ENCODE measurements at places on chromosomes 2 and 18. TPM values are rescaled to one million over a fixed set of nuclear protein-coding genes. Genes with fewer than 3 reads are reported as not detected.

DNA sequence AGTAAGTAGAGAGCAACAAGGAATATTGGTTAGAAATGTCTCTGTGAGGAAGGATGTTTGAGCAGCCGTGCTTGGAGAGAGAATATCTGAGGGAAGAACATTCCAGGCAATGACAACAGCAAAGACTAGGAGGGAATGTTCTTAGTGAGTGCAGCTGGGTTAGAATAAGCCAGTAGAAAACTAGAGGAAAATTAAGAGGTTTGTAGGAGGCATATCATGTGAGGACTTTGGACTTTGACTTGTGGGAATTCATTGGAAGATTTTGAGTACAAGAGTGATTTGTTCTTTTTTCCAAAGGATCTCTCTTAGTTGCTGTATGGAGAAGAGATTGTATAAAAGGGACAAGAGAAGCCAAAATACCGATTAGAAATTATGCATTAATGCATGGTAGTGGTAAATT is 47.2 kb downstream of the PPM1B start:
- DNase-seq = no peak

GRCh38 chr2:162342841-162343240 is 1.1 kb upstream of the GCA start:
- no peak for DNase-seq

GRCh38 chr2:176763851-176764404 is 448.7 kb upstream of the HNRNPA3 start:
- DNase-seq = no peak

DNA sequence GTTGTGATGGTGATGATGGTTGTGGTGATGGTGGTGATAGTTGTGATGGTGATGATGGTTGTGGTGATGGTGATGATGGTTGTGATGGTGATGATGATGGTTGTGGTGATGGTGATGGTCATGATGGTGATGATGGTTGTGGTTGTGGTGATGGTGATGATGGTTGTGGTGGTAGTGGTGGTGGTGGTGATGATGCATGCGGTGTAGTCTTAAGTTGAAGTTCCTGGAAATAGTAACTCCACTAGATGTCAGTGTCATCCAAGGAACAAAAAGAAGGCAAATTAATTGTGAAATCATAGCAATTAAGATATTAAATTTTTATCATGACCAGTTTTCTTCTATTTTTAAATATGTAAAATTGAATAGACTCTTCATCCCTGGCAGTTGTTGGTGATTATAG is 309.2 kb downstream of the AGAP1 start:
- no peak for DNase-seq

- DNase-seq = no peak
These were observed 4.4 kb downstream of the ACTR3 start for GRCh38 chr2:113894156-113894743.

DNA sequence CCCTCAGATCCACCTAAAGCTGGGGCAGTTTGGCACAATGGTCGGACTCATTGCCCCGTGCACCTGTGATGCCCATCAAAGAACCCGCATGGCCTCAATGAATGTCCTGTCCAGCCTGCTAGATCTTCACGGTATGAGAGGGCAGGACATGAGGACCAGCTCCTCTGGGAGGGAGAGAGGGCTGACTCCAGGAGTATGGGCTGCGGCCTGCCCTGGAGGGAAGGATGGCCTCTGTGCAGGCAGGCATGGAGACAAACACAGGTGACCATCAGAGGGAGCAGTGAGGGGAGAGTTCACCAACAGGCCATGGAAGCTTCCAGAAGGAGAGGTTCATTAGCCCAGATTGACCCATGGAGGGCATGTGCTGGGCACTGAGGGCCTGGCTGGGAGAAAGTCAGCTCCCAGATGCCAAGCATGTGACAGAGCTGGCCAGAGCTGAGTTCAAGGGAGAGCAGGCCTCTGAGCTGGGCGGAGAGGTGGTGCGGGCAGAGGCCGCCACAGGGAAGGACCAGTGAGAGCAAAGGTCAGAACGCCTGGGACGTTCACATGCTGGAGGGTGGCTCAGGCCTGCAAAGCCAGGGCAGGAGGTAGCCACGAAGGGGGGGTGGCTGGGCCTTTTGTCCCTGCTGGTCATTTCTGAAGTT is 36.2 kb downstream of the HJURP start:
- DNase-seq = no peak

GRCh38 chr2:239778042-239778851 is 246.9 kb downstream of the NDUFA10 start:
- DNase-seq = no peak

- no peak for DNase-seq
These were observed 190.1 kb downstream of the CDCA7 start for GRCh38 chr2:173544641-173545363.

- no peak for DNase-seq
These were observed 79.5 kb downstream of the INPP4A start for GRCh38 chr2:98524168-98524567.

DNA sequence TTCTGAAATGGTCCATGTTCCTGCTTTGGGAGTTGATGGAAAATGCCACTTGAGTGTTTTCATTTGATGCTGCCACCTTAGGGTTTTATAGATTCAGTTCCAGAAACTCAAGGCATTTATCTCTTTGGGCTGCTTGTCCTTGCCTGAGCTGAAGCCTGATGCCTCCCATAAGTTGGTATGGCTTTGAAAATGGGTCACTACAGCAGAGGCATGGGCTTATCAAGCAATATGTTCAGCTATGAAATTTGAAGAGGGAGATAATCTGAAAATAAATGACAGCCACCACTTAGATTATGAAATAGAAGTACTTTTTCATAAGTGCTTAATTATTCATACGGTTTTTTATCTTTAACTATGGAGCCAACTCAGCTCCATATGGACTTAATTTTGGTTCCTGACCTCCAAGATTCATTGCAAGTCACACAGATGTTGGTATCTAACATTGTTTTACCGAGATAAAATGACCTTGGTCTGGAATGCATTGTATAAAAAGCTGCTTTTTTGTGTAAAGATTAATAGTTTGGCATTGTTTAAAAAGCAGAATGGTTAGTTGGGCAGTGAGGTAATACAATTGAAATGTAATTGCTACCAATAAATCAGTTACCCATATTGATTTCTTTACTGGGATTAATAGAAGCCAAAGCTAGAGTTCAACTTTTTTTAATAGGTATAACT is 4.5 kb downstream of the SLC14A1 start:
- no peak for DNase-seq

GRCh38 chr2:237966250-237966564 is 607 bp upstream of the UBE2F start:
- no peak for DNase-seq

DNA sequence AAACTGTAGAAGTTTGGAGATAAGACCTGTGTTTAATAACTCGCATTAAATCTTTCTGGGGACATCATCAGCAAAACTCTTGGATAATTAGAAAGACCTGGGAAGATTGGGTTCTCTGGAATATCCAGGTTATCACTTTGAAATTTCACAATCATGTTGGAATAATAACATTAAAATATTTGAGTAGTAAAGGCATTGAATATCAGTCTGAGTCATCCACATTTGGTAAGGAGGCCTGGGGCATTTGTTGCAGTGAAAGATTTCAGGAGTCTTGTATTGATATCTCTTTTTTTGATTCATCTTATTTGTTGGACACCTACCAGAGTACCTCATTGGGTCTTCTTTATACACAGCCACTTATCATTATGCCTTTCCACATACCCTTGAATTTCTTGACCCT is 95.9 kb downstream of the EPB41L5 start:
- DNase-seq = no peak

DNA sequence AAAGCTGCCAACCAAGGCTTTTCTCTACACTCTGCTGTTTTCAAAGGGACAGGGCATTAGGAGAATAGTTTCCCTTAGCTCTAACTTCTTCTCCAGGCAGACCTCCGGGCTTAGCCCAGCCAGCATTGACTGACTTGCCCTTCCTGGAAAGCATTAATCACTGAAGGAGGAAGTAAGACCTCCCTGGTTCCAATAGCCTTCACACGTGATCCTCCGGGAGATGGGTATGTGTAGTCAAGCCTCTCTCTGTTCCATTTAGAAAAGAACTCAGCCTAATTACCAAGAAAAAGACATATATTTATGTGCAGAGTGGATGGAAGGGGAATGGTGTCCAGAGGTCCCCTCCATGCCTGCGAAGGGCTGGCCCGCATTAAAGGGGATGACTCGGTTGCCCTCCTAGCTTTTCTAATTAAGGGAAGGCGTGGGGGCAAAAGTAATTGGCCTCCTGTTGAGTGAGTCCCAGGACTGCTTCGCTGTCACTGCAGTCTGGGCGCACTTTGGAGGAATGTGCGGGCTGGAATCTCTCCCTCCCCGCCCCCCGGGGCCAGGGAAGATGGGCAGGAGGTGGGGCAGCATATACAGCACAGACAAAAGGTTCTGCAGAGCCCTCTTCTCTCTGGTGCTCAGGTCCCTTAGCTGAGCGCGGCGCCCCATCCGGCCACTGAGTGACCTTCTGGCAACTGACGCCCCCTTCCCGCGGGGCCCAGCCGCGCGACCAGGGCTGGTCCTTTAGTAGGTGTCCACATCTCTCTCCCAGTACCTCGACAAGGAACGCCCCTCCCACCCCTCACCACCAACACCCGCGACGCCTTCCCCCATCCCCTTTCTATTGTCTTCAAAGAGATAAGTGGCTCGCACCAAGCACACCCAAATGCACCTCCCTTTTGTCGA is 686.0 kb downstream of the NRXN1 start:
- no peak for DNase-seq

DNA sequence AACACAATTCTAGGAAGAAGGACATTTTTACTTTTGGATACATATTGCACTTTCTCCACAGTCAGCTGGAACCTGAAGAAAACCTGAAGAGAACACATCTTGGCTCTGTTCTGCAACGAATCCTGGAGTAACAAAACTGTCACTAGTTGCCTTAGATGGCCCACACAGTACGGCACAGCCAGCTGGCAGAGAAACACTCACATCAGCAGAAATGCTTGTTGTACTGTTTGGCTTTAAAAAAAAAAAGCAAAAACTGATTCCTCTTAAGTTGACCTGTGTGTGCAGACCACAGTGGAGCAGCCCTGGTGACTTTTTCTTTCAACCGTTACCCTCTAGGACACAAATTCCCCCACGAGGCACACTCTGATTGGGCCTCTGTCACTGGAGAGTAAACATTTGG is 152.3 kb upstream of the TWIST2 start:
- DNase-seq = no peak

- no peak for DNase-seq
These were observed 173.8 kb downstream of the GFPT1 start for GRCh38 chr2:69213201-69213600.

GRCh38 chr2:212815453-212815852 is 276.9 kb upstream of the ERBB4 start:
- no peak for DNase-seq

TTL gene
- 31.4 TPM for total RNA-seq

SOX11 gene
- 0.03 TPM for total RNA-seq

KCNIP3 gene
- not detected for total RNA-seq

MSGN1 gene
- not detected for total RNA-seq

GRB14 gene
- total RNA-seq = 0.27 TPM

OTX1 gene
- not detected for total RNA-seq

Measured in activated T-cell treated with anti-CD3 and anti-CD28 coated beads, Interleukin-2, amount 50 U/mL, for 4 hours (primary cell).